Naive thymus-derived CD4-positive, alpha-beta T cell (primary cell): ENCODE measurements at places on chromosomes 2 and 18.

DNA sequence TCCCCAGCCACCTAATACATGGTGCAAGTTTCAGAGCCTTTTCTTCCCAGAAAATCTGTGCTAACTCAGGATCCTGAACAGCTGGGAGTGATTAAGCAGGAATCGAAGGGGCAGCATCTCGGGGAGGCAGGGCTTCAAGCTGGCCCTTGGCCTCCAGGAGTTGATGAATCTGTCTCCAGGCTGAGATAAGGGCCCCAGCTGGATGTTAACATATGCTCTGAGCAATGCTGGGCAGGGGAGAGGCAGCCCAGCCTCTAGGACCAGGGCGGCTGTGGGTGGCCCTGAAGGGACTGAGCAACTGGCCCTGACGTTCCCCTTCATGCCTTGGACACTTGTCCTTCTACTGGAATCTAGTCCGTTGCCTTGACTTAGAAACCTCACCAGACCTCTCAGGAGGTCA is 84.1 kb upstream of the EPC2 start:
- no peak for DNase-seq

DNA sequence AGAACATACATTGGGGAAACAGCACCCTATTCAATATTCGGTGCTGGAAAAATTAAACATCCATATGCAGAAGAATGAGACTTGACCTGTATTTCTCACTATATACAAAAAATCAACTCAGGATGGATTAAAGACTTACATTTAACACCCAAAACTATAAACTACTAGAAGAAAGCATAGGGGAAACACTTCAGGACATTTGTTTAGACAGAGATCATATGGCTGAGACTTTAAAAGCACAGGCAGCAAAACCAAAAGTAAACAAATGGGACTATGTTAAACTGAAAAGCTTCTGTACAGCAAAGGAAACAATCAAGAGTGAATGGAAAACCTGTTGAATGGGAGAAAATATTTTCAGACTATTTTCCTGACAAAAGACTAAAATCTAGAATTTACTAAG is 1694.1 kb upstream of the CELF4 start:
- no peak for DNase-seq

- DNase-seq = no peak
Measured at GRCh38 chr2:1715184-1716013, 28.9 kb downstream of the PXDN start.

DNA sequence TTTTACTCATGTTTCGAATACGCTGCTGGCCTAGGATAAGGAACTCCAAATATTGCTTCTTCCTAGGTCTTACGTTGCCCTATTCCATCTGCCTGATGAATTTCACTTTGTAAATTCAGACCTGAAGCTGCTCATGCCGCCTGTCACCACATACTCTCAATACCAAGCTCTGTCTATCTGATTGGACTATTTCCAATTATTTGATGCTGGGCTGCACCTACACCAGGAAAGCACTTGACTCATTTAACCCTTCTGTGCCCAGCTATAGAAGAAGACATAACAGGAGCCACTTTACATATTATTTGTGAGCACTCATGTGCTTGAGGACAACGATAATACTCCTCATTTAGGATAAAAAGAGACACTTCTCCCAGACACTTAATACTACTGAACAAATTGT is 1293.9 kb upstream of the LRRTM1 start:
- no peak for DNase-seq

GRCh38 chr2:217510771-217511291 is 492.0 kb downstream of the TNS1 start:
- DNase-seq = peak; percentile 57

DNA sequence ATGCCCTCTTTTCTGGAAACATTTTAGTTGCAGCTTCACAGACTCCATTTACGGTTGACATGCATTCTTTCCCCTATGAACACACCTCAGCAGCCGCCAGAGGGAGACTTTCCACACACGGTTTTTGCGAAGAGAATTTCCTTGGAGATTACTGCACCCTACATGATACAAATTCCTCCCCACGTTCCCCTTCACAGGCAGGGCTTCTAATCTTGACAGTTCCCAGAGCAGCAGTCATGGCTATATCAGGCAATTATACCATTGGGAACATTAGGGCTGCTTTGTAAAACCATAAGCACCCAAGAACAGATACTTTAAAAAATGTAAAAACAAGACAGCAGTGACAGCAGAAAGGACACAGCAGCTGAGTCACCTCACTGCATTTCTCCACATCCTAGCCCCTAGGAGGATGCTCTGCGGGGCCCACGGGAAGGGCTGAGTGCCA is 253.8 kb downstream of the TGIF1 start:
- peak; percentile 1 for DNase-seq

DNA sequence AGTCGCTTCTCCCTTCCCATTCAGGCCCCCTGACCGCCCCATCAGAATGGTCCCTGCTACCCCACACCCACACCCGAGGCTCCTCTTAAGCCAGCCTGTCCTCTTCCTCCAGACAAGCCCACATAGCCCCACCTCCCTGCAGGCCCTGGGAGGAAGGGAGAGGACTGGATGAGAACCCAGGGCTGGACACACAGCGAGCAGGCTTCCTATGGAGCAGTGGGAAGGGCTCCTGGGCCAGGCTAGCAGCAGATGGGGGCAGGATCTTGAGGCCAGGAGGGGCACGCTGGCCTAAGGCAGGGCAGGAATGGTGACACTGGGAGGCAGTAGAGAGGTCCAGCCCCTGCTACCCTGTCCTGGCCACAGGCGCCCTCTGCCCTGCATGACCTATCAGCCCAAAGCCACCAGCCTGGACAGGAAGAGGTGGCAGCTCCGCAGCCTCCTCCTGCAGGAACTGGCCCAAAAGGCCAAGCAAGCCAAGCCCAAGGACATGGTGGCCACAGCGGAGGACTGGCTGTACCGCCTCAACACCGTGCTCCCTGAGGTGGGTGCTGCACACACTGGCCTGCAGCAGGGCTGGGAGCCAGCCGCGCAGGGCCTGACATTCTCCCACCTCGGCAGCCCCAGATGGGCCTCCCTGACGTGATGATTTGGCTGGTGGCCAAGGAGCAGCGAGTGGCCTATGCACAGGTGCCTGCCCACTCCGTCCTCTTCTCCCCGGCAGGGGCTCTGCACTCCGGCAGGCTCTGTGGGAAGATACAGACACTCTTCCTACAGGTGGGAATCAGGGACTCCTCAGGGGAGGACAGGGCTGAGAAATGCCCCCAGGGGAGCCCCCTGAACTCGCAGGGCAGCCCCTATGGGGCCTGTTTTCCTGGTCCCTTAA is 43.3 kb downstream of the FER1L5 start:
- DNase-seq = no peak

- no peak for DNase-seq
Measured at GRCh38 chr2:212911011-212911410, 240.4 kb downstream of the IKZF2 start.

DNA sequence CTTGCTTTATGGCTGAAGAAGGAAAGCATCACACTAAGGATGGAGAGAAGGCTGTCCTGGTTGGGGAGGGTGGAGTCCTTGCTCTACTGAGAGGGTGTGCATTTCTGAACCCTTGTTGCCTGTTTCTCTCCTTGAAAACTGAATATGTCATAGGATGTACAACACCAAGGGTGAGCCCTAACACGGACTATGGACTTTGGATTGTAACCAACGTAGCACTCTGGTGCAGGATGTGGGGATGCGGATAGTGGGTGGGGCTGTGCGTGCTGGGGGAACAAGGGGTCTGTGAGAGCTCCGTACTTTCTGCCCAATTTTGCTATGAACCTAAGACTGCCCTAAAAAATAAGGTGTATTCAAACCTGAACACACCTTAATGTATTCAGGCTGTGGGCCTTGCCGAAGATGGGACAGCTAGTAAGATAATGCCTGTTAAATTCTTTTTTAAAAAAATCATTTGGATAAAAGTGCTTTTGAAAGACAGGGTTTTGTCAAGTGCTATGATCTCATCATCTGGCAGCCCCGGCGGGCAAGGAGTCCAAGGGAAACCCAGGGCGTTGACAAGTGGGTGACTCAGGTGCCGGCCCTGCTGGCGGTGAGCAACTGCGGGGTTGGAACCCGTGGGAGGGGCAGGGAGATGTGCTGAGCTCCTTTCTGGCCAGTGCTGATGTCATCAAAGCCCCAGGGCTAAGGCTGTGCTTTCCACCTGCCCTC is 54.0 kb downstream of the GATA6 start:
- DNase-seq = no peak

- DNase-seq = no peak
Measured at GRCh38 chr2:123688231-123688940, 336.7 kb upstream of the CNTNAP5 start.

- no peak for DNase-seq
Measured at GRCh38 chr18:2223849-2224248, 347.5 kb downstream of the METTL4 start.

DNA sequence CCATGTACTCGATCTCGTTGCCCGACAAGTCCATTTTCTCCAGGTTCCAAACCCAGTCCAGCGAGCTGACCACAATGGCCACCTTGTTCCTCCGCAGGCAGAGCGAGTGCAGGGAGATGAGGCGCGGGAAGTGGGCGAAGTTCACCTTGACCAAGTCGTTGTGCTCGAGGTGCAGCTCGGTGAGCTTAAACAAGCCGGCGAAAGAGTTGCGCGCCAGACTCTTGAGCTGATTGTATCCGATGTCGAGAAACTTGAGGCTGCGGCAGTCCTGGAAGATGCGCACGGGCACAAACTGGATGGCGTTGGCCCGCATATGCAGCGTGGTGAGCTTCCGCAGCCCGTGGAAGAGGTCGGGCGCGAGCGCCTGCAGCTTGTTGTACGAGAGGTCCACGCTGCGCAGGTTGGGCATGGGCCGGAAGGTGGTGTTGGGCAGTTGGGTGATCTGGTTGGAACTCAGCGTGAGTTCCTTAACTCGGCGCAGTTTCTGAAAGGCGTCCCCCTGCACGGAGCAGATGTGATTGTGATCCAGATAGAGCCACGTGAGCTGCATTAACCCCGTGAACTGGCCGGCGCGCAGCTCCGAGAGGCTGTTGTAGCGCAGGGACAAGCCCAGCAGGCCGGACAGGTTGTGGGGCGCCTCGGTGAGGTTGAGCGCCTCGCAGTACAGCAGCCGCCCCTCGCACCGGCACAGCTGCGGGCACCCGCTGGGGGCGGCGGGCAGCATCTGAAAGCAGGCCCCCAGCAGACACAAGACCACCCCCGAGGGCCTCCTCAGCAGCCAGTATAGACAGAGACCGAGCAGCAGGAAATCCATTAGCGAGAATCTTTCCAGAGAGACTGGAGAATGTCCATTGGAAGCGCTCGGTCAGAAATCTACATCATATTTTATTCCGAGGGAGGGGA is 1.3 kb downstream of the LRRTM1 start:
- DNase-seq = no peak

DNA sequence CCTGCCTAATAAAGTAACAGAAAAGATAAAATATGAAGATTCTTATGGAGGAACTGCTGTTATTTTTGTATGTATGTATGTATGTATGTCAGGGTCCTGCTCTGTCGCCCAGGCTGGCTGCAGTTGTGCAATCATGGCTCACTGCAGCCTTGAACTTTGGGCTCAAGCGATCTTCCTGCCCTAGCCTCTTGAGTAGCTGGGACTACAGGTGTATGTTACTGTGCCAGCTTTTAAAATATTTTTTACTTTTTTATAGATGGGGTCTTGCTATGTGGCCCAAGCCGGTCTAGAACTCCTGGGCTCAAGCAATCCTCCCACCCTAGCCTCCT is 26.7 kb downstream of the ANKRD29 start:
- DNase-seq = no peak

DNA sequence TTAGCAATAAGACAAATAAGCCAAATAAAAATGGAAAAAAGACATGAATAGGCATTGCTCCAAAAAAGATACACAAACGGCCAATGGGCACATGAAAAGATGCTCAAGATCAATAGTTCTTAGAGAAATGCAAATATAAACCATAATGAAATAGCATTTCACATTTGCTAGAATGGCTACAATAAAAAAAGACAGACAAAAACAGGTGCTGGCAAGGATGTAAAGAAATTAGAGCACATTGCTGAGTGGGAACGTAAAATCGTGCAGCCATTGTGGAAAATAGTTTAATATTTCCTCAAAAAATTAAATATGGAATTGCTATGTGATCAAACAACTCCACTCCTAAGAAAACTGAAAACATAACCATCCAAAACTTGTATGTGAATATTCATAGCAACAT is 160.0 kb upstream of the SPATS2L start:
- DNase-seq = no peak

- no peak for DNase-seq
Measured at GRCh38 chr18:35971661-35972196, 750 bp upstream of the RMP24 start.

GRCh38 chr2:217064234-217065011 is 204.6 kb upstream of the TNP1 start:
- no peak for DNase-seq

GRCh38 chr2:143564419-143564818 is 435.2 kb downstream of the ARHGAP15 start:
- DNase-seq = no peak

DNA sequence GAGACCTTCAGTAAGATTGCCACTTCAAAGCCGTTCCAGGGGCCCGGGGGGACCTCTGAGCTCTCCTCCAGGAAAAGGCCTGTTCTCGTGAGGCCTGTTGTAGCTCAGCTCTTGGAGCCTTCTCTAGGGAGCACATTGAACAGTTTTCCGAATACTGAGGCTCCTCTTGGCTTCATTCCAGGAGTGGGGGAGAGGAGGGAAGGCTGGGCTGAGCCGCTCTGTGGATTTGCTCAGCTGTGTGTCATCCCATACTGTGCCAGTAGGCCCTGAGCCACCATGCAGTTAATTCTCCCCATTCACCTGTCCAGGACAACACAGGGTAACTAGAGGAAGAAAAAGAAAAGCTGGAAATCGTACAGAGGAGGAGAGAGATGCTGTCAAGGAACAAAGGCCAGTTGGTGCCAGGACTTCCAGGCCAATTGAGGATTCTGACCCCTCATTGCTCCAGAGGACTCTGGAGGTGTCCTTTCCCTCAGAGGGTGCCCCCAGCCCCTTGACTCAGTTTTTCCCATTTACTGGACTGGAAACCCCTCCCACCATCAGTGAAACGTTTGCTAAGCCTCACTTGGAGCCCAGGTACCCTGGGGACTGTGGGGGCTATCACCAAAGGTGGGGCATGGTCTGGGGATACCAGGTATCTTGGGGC is 41.4 kb downstream of the HS1BP3 start:
- DNase-seq = no peak

GRCh38 chr2:1789610-1790009 is 45.3 kb upstream of the PXDN start:
- no peak for DNase-seq

GRCh38 chr2:15096873-15097272 is 464.3 kb downstream of the NBAS start:
- DNase-seq = no peak

DNA sequence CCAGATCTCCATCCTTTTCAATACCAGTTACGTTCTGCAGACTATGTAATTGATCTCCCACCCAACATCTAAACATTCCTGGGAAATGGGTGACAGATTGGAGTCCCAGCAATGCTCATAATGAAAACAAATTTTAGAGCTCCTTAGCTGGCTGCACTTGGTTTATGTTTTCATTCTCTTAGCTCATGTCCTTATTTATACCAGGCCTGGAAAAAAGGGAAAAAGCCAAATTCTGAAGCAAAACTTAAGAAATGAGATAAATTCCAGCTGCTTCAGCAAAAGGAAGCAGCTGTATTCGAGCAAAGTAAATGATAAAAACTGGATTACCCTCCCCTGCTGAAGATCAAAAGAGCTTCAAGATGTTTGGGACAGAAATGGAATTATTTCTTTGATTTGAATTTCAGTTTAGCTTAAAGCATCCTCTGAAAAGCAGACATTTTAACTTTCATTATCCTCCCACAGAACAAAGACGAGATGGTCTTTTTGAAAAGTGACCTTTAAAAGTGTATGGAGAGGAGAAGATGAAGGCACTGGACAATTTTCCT is 196.5 kb upstream of the THUMPD2 start:
- DNase-seq = no peak
